ENCODE measurements at places on chromosomes 7 and 10.

DNA sequence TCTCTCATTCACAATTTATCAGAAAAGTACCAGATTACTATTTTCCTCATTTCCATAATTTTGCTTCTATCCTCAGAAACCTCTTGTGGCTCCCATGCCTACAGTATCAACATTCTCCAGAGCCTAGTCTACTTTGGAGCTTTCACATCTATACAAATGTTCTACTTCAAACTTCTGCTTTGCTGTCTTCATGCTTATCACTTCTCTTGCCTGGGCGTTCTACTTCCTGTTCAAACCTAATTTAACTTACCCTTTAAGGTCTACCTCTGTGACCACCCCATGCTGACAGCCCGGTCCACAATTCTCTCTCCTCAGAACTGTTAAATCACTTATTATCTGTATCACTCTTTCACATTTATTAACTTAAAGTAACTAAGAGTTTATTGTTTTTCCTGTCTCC is 6.1 kb upstream of the PTPN12 start:
- DNase-seq, result no peak

GRCh38 chr10:130927157-130927556 is 384.4 kb downstream of the TCERG1L start:
- DNase-seq, result no peak

DNA sequence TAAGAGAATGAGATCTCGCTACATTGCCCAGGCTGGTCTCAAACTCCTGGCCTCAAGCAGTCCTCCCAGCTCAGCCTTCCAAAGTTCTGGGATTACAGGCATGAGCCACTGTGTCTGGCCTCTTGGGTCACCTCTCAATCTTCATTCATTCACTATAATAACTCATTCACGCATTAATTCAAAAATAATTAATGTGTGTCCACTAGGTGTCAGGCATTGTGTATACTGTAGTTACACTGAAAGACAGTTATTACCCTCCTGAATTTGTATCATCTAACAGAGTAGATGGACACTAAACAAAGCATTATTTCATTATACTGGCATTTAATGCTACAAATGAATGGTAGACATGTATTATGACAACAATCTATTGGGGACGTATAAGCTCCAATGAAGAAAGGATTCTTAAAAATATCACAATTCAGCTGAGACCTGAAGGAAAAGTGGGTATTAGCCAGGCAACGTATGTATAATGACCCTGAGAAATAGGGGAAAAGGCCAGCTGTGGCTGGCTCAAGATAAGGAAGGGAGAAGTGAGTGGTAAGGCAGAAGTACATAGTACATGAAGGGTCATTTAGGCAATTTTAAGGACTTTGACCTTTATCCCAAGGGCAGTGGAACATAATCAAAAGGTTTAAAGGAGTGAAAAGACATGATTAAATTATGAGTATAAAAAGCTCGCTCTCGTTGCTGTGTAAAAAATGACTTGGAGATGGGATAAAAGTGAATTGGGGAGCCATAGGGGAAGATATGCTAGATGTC is 150.7 kb downstream of the BTAF1 start:
- DNase-seq, result no peak

DNA sequence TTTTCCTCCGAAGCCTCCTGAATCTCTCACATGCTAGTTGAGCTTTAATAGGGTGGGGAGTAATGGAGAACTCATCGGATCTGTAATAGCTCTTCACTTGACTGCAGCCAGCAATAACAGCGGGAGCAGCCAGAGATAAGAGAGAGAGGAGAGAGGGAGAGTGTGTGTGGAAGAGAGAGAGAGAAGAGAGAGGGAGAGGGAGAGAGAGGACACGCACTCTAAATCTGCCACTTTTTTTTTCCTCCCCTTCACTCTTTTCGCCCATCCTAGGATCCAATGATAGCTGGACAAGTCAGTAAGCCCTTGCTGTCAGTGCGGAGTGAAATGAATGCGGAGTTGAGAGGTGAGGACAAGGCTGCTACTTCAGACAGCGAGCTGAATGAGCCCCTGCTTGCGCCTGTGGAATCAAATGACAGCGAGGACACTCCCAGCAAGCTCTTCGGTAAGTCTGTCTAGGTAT is 107.9 kb downstream of the POU6F2 start:
- DNase-seq, result no peak

- no peak for DNase-seq
Observed at GRCh38 chr7:118104812-118105441, 79.0 kb upstream of the LSM8 start.

DNA sequence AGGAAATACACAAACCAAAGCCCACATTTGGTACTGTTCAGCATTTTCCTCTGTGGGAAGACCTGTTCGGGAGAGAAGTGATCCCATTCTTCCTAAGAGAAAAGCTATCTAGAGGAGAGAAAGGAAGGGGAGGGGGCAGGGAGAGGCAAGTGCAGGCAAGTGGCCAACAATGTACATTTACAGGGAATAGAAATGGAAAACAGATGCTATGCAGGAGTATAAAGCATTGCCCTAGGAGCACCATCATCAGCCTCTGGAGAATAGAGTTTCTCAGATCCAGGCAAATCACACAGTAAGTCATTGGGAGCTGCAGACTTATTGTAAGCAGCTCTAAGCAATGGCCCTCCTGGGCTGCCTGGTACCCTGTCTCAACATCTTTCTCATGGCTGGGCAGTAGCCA is 424.4 kb upstream of the AUTS2 start:
- DNase-seq, result no peak

- DNase-seq, result peak; percentile 36
Observed at GRCh38 chr10:104274762-104275721, 6.1 kb downstream of the GSTO2 start.

DNA sequence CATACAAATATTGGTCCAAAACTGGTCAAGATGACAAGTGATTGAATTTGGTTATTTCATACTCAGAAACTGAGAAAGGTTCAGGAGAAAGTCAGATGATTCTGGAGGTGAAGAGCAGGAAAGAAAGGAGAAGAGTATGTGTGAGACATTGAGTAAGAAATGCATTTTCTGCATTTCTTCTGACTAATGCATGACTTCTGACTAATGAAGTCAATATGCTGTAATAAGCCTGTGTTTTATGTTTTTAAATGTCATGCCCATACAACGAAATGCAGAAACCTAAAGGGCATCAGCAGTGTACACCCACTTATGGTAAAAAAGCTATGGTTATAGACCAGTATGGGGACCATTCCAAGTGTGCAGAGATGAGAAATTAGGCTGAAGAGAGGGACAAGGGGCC is 1227.8 kb upstream of the SORCS1 start:
- DNase-seq, result no peak

GRCh38 chr10:77673515-77674140 is 36.0 kb upstream of the KCNMA1 start:
- DNase-seq, result no peak

DNA sequence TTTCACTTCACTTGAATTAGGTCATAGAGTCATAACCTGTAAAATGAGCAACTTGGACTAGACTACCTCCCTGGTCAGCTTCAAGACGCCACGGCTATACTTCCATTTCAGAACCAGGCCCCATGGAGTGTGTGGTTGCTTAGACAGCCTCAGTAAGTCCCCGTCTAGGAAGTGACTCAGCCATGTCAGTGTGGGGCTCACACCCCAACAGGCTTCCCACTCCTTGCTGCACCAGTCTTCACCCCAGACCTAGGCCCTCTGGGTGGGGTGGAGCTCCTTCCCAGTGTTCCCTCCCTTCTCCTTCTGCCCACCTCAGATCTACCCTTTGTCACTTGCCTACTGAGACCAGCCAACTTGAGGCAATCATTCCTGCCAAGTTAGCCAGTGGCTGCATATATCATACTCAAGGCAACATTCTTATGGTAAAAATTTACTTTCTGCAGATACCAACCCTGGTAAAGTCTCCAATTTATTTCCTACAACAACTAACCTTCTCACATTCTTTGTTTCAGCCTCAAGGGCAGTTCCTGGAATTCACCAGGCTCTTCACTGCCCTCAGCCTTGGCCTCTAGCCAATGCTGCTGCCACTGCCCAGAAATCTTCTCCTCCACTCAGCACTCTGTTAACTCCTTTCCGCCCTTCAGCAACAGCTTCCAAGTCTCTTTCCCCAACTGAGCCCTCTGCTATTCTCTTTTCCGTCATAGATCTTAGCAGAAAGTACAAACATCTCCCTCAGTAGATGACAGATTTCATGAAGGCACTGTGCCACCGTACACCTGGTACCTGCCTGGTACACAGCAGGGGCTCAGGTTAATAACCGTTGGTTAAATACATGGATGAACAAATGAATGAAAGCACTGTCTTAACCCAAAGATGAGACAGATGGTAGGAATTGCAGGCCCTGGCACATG is 31.3 kb upstream of the ZNRF2 start:
- DNase-seq, result no peak

DNA sequence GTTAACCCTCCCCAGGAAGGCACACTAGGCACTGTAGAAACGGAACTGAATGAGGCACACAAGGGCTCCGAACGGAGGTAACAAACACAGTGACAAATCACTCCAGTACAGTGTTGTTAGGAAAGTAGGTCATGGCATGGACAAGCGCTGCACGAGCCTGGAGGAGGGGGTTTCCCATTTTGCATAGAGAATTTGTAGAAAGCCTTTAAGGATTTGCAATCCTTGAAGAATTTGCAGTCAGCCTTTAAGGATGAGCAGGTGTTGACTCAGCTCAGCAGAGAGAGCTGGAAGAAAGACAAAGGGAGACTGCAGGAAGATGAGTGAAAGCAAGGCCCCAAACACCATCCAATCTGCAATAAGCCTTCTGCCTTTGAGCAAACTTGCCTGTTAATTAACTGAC is 51.1 kb upstream of the PPP1R3C start:
- DNase-seq, result no peak

GRCh38 chr10:102641402-102641801 is 2.9 kb upstream of the TRIM8 start:
- no peak for DNase-seq

DNA sequence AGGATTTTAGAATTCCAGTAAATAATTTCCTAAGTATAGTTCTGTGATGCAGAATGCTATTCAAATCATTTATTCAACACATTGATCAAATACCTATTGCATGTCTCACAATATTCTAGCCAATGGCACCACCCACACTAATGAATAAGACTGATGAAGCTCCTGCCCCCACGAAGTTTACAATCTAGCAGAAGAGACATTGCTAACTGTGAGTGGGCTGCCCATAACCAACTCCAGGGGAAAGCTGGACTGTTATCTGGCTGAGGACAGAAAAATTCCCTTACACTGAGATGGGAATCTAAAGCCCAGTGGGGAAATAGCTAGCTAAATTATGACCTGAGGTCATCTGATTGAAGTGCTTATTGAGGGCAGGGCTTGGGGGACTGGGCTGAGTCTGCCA is 128.8 kb upstream of the LYZL2 start:
- DNase-seq, result no peak

DNA sequence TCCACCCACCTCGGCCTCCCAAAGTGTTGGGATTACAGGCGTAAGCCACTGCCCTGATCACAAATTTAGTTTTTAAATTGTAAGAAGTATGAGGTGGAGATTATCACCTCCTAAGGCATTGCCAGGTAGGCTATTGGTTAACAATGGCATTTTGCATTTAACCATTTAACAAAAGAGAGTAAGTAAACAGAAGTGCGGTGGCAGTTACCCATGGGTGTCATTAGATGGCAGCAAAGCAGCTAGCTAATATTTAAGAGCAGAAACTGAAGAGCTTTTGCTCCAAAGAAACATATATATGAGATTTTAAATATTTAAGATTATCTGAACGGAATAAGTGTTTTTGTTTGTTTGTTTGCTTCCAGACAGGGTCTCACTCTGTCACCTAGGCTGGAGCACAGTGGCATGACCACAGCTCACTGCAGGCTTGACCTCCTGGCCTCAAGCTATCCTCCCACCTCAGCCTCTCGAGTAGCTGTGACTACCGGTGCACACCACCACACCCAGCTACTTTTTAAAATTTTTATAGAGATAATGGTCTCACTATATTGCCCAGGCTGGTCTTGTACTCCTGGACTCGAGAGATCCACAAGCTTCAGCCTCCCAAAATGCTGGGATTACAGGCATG is 325.5 kb upstream of the C7orf33 start:
- peak; percentile 2 for DNase-seq

GRCh38 chr7:98221611-98222532 is 10.6 kb downstream of the BHLHA15 start:
- DNase-seq, result no peak

DNA sequence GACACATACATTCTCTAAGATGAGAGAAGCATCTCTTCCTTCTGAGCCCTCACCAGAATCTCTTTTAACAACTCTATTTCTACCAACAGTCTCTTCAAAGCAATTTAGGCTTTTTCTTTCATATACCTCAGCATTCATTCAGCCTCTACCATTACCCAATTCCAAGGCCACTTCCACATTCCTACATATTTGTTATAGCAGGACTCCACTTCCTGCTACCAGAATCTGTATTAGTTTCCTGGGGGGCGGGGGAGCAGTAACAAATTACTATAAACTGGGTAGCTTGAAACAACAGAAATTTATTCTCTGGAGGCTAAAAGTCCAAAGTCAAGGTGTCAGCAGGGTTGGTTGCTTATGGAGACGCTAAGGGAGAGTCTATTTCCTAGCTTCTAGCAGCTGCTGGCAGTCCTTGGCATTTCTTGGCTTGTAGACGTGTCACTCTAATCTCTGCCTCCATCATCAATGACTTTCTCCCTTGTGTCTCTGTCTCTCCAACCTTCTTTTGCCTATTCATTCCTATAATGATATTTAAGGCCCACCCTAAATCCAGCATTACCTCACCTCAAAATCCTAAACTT is 7.4 kb downstream of the PRPS1L1 start:
- DNase-seq, result no peak

- DNase-seq, result no peak
Observed at GRCh38 chr7:39712751-39713150, 89.4 kb downstream of the RALA start.

DNA sequence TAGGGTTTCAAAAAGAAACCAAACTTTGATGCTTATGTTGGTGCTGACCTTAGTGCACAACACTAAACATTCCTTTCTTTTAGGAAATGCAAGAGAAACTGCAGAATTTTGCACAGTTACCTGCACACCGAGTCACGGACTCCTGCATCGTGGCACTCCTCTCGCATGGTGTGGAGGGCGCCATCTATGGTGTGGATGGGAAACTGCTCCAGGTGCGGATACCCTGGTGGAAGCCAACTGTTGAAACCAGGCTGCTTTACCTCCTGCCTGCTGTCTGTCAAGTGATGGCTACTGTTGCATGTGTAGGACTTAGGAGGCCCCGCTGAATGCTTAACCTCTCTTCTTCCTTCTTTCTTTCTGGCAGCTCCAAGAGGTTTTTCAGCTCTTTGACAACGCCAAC is 11.7 kb downstream of the CASP2 start:
- DNase-seq, result peak; percentile 71

DNA sequence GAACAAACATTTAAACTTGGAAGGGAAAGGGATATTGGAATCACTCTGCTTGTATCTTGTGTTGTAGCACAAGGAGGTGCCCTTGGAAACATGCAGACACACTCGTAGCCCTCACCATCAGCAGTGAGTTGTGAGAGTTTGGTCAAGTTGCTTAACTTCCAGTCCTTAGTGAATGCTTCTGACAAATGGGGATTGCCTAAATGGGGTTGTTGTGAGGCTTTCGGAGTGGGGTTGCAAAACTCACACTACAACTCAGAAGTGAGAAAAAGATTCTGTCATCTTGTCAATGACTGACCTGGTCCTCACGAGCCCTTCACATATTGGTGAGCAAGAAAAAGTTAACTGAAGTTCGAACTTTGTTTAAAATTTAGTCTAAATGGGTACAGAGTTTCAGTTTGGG is 29.0 kb upstream of the GSDME start:
- DNase-seq, result no peak

GRCh38 chr7:85748861-85749260 is 562.0 kb upstream of the SEMA3D start:
- no peak for DNase-seq
